HCT116 (cell line): ENCODE measurements at places on chromosomes 1 and 21. TPM values are rescaled to one million over a fixed set of nuclear protein-coding genes. Genes with fewer than 3 reads are reported as not detected.

The FMO4 gene
- 1.4 TPM for total RNA-seq

DNA sequence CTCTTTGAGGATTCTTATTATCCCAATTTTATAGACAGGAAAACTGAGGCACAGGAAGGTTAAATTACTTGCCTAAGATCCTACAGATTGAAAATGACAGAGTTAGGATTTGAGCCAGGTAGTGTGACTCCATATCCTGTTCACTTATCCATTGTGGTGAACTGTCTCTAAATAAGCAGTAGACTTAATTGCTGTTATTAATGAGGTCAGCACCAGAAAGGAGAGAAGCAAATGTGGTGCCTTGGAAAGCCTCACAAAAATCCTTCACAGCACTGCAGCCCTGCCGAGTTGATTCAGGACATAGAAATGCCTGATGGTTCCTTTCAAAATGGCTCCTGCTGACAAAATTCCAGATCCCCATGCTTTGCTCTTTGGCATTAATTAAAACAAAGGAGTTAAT lies 193.3 kb upstream of the BEND5 start:
- no peaks in the 10 kb centered on the region for H3K27me3 ChIP-seq
- no peak overlapping the region for H3K27ac ChIP-seq
- H3K36me3 ChIP-seq = no peaks in the 10 kb centered on the region

GRCh38 chr1:96329121-96329520 lies 392.5 kb upstream of the PTBP2 start:
- H3K27me3 ChIP-seq = no peaks in the 10 kb centered on the region
- H3K36me3 ChIP-seq = no peaks in the 10 kb centered on the region
- peaks cover 6% of the 10 kb centered on the region; the same call in 1 of the 2 replicates for H3K4me1 ChIP-seq

- no peak for DNase-seq
- no peaks in the 10 kb centered on the region for H3K36me3 ChIP-seq
- no peaks in the 10 kb centered on the region for H3K27me3 ChIP-seq
- no peak overlapping the region for H3K4me3 ChIP-seq
These were observed 139.7 kb downstream of the SLC44A5 start for GRCh38 chr1:75471252-75471651.

The BECN2 gene
- not detected for total RNA-seq

- H3K27me3 ChIP-seq = peaks cover 50% of the 10 kb centered on the region; the same call in 1 of the 2 replicates
- H3K27ac ChIP-seq = no peak overlapping the region
These were observed 14.0 kb downstream of the PADI1 start for GRCh38 chr1:17218939-17219338.

DNA sequence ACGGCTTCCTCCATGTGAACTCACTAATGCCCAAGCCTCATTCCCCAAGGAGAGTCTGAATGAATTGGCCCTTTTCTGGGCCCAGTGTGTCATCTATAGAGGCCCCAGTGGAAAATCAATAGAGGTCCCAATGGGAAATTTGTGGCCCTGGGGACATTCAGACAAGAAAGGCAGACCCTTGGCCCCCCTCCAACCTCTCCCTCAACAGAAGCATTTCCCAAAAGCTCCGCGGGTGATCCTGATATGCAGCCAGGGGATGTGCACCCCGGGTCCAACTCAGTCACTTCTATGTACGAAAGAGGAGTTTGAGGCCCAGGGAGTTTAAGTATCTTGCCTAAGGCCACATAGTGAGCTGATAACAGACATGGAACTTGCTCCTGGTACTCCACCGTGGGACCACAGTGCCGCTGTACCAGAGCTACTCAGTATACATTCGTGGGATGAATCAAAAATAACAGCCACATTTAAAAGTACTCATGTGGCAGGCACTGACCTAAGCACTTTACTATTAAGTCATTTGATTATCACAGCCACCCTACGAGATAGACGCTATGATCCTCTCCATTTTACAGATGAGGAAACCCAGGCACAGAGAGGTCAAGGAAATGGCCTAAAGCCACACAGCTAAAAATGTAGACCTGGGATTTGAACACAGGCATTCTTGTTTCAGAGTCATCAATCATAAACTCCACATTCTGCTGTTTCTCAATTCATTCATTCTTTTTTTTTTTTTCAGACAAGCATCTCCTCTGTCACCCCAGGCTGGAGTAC lies 8.5 kb downstream of the EPHA2 start:
- no peak for DNase-seq
- no peaks in the 10 kb centered on the region for H3K27me3 ChIP-seq
- peaks cover 14% of the 10 kb centered on the region for H3K36me3 ChIP-seq
- H3K4me1 ChIP-seq = peaks cover 86% of the 10 kb centered on the region
